ENCODE measurements at places on chromosomes 3 and 15. TPM values are rescaled to one million over a fixed set of nuclear protein-coding genes. Genes with fewer than 3 reads are reported as not detected.

Gene LMAN1L
- total RNA-seq = 1.1 TPM

Gene NEK10
- total RNA-seq = 2.3 TPM

GRCh38 chr15:48880070-48880634 is 2.2 kb downstream of the EID1 start:
- DNase-seq = no peak
- H3K4me3 ChIP-seq = peak overlapping the region; percentile 37
- no peak overlapping the region for H3K27ac ChIP-seq
- H3K27me3 ChIP-seq = no peaks in the 10 kb centered on the region
- peaks cover 24% of the 10 kb centered on the region for H3K4me1 ChIP-seq

- H3K4me1 ChIP-seq = peaks cover 7% of the 10 kb centered on the region
- no peak for DNase-seq
- no peak overlapping the region for H3K4me3 ChIP-seq
- H3K27me3 ChIP-seq = peaks cover 65% of the 10 kb centered on the region
Measured at GRCh38 chr3:126578702-126579101, 20.0 kb upstream of the C3orf22 start.

DNA sequence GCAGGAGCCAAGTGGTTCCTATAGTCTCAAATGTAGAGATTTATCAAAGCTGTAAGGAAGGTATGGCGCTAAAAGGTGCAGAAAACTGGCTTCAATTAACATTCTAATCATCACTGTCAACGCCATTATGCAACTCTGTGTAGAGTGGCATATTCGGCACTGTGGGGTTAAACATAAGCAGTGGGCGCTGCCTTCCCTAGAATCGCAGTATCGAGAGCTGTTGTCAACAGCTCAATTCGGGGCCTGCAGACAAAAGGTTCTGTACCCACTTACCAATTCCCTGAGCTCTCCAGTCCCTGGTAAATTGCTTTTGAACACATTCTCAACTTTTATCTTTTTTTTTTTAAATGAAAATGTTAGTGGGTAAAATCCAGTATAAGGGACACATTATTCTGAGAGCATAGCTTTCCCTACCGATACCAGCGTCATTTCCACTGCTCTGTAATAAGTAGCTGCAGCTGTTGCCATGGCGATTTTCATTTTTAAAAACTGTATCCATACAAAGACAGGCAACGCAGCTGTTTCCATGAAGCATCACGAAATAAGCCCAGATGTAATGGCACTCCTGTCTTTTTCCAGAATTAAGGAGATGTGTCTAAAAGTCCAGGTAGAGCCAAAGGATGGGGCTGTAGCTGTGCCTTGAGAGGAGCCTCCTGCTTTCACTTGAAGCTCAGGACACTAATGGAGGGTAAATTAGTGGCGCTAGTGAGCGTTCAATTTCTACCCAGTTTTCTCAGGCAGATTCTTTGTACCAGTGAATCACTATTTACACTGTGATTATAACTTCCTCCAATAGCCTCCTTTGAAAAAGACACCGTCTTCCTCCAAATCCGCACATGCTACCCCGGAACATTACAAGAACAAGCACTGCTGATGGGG is 250.3 kb downstream of the SLC9A9 start:
- no peaks in the 10 kb centered on the region for H3K27me3 ChIP-seq
- peaks cover 17% of the 10 kb centered on the region for H3K4me1 ChIP-seq
- no peak overlapping the region for H3K4me3 ChIP-seq

GRCh38 chr15:63063164-63063756 is 20.7 kb downstream of the TPM1 start:
- H3K27ac ChIP-seq = no peak overlapping the region
- no peak overlapping the region for H3K4me3 ChIP-seq
- peaks cover 14% of the 10 kb centered on the region for H3K4me1 ChIP-seq

DNA sequence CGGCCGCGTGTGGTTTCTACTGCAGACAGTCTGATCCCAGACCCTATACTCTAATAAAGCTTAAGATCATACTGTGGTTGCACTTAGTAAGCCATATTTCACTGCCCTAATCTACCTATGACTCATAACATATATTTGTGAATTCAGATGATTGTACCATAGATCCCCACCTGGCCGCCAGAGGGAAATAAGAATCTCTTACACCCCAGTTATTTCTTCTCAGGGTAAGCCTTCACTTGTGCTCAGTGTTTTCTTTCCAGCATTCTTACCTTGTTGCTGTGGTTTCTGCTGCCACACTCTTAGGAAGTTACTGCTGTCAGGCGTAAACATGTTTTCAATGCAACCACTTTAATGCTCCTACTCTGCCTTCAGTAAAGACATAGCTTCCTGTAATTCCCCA is 105.9 kb downstream of the B3GALNT1 start:
- H3K36me3 ChIP-seq = no peaks in the 10 kb centered on the region
- no peaks in the 10 kb centered on the region for H3K27me3 ChIP-seq
- H3K4me3 ChIP-seq = no peak overlapping the region
- H3K4me1 ChIP-seq = peaks cover 19% of the 10 kb centered on the region

Data from Calu3 (cell line).